Activated CD4-positive, alpha-beta T cell treated with anti-CD3 and anti-CD28 coated beads, Interleukin-2, amount 50 U/mL, for 48 hours (primary cell): ENCODE measurements at places on chromosomes 12 and 14.

GRCh38 chr12:76080017-76080728 is 4.3 kb downstream of the NAP1L1 start:
- DNase-seq = no peak

DNA sequence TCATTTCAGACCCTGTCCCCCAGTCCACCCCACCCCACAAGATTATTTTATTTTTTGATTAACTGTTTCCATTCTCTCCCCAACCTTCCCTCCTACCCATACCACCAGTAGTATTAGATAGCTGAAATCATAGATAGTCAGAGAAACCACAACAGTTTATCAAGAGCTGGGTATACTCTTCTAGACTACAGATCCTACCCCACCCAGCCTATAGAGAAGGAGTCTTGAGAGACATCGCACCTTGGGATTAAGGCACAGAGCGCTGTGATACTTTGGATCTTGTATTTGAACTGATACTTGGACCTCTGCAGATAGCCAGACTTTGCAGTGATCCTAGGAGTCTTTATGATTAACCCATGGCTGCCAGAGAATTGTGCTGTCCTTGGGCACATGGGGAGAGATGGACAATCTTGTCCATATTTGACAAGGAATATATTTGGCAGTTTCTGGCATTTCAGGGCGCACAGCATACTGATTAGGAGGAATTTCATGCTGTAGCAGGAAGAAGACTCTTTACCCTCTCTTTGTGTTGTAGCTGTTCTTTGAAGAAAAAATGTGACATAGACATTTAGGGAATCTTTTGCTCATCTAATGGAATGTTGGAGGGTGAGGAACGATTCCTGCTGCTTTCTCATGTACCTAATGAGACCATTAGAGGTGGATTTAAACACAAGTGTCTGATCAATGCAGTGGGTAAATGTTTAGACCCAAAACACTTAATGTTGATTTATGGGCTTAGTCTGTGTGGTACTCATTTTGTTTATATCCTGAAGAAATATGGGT is 982 bp downstream of the RBMS2 start:
- DNase-seq = no peak

DNA sequence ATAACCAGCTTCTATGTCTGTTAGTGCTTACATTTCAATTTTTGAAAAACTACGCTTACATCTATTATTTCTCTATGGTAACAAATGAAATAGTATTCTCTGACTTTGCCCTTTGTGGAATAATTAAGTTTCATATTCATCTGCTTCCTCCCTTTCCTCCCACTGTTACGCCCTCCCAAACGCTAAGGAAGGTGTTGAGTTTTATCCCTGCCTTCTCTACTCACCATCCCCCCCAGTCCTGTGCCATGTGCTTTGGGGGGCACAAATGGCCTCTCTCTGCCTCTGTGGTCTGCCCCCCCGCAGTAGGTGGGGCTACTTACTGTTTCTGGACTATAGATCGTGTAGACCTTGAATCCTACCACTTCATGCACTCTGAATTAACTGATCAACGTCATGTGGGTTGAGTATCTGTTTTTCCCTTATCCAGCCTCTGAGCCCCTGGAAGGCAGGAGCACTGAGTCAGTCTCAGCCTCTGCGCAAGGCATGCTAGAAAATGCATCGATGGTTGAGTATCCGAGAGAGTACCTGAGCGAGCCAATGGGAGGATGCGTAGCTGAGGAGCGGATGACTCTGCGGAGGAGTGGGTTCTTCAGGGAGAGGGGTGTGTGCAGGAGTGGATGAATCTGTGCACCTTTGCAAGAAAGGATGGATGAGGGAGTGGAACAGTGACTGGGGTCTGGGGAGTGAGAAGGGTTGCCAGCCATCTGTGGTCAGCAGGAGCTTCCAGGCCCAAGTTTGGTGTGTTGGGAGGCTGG is 114.5 kb upstream of the RTL1 start:
- no peak for DNase-seq

- DNase-seq = no peak
Observed at GRCh38 chr12:48767047-48767446, 21.8 kb downstream of the ADCY6 start.

DNA sequence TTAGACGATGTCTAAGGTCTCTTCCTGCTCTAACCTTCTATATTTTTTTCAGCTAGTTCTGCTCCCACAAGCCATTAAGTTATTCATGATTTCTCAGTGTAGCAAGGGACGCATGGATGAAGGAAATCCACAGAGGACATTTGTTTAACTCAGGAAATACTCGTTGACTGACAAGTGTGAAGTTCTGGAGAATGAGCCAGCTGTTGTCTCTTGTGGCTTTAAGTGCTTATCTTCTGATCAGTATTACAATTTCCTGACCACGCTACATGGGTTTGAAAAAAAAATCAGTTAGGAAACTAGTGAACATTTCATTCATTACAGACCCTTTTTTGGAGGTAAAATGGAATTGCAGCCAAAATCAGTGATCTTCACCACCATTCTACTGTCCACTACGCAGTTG is 53.1 kb downstream of the GUCY2C start:
- no peak for DNase-seq

DNA sequence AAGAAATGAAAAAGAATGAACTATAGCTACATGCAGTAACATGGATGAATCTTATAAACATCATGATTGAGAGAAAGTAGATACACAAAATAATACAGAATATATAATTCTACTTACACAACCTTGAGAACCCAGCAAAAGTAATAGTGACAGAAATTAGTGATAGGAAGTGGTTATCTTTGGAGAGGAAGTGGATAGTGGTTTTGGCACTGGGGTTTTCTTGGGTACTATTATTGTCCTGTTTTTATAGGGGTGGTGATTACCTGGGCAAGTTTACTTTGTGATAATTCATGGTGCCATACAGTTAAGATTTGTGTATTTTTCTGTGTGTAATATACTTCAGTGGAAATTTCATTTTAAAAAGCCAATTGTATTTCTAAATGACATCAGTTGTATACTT is 352.7 kb downstream of the AEBP2 start:
- no peak for DNase-seq

DNA sequence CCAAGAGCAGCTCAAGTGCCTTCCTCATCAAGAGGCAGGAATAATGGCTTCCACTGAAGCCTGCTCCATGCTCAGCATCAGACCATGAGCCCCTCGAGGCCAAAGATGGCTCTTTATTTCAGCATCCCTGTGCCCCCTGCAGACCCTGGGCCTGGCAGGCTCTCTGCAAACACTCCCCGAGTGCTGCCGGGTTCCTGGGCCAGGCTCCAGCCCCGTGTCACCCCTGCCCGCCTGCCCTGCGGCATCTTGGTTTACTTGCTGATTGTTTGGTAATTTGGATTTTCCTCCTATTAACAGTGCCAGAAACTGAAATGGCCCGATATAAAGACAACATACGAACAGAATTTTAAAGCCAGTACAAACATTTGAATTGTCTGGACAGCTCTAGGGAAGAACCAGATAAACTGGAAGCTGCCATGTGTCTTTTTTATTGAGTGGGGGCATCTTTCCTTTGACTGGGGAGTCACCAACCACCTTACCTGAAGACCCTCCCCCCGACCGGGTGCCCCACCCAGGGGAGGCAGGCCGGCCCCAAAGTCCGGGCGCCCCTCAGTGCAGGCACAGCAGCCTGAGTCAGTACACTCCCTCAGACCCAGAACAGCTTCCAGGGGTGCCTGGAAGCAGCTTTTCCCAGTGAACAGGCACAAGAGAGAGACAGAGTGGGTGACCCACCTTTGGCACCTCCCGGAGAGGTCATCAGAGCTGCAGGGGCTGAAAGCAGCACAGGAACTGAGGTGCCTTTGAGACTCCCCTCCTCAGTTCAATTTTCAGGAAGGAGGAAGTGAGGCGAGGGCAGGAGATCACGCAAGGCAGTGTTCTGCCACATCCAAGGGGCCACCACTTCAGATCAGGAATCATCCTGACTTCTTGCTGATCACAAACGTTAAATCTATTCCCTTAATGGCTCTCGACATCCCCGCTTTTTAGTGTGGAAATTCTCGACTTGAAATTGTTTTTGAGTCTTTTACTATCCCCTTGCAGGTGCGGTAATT is 30.6 kb downstream of the ITPK1 start:
- no peak for DNase-seq

DNA sequence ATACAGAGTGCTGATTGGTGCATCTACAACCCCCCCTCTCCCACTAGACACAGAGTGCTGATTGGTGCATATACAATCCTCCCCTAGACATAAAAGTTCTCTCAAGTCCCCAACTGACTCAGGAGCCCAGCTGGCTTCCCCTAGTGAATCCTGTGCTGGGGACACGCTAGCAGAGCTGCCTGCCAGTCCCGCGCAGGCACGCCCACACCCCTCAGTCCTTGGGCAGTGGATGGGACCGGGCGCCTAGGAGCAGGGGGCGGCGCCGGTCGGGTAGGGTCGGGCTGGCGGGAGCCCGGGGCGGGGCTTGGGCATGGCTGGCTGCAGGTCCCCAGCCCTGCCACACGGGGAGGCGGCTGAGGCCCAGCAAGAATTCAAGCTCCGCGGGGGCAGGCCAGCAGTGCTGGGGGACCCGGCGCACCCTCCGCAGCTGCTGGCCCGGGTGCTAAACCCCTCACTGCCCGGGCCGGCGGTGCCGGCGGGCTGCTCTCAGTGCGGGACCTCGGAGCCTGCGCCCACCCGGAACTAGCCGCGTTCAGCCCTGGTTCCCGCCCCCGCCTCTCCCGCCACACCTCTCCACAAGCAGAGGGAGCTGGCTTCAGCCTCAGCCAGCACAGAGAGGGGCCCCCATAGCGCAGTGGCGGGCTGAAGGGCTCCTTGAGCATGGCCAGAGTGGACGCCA is 64.3 kb upstream of the DDHD1 start:
- DNase-seq = peak; percentile 84

GRCh38 chr14:51039252-51039651 is 55.7 kb downstream of the TRIM9 start:
- no peak for DNase-seq

GRCh38 chr14:35213869-35214387 is 78.3 kb upstream of the PSMA6 start:
- no peak for DNase-seq

DNA sequence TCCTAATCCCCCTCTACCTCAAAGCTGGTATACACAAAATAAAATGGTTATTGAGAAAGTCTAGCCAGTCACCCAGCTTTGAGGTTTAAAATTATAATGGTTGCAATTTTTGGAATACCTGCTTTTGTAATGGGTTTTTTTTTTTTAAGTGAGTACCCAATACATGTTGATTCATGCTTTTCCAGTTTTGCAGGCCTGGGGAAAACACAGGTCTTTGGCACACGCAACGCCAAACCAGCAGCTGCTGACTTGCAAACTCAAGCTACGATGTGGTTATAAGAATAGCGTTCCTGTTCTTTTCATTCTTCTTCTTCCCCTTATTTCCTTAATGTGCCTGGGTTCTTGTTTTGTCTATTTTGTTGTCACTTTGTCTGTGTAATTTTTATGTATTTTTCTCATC is 233.0 kb downstream of the EGLN3 start:
- DNase-seq = no peak

- DNase-seq = no peak
Observed at GRCh38 chr12:52407918-52408317, 1.8 kb upstream of the KRT82 start.

- DNase-seq = no peak
Observed at GRCh38 chr14:78282437-78282836, 112.3 kb downstream of the NRXN3 start.

DNA sequence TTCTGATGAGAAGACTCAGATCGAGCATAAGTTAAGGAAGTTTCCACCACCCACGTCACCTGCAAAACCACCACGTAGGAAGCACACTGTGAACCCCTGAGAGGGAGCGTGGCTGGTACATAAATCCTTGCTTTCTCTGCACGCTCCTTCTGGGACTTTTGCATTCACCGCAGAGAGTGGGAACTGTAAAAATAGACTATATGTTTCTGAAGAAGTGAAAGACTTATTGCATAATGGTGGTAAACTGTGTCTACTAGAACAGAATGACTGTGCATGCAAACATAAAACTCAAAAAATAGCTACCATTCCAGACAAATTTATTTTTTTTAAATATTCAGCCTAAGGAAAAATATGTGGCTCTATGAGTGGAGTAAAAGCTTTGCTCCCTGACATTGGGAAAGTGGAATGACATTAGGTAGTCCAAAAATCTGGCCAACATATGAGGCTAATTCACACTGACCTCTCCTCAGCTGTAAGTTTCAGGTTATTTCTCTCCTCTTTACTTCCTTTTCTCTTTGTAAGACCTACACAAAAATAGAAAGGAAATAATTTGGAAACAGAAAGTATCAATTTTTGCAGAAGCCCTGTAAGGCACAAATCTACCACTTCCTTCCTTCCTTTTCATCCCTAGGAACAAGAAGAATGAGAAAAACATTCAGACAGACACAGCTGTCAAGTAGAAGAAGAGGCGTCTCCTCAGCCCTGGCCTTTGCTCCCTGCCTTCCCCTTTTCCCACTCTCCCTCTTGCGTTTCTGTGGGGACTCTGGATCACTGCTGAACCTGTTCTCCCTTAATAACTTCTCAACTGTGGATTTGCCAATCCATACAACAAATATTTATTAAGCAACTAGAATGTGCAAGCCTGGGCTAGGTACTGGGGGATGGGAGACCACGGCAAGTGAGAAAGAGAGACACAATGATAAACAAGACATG is 264.3 kb upstream of the FOXN3 start:
- DNase-seq = peak; percentile 68

DNA sequence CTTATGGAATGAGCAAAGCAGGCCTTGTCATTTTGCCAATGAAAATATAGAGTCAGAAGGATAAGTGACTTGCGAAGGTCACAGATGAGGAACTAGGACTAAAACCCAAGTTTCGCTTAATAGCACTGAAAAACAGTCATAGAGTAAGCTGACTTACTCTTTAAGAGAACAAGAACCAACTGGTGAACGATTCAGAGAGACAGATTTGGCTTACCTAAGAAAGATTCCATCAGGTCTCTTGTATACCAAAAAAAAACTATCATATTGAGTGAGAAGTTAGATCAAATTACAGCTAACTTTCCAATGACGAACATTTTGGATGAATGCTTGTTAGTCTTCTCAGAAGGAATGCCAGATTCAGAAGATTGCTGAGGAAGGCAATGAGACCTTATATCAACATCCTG is 74.2 kb downstream of the ZFC3H1 start:
- DNase-seq = no peak

DNA sequence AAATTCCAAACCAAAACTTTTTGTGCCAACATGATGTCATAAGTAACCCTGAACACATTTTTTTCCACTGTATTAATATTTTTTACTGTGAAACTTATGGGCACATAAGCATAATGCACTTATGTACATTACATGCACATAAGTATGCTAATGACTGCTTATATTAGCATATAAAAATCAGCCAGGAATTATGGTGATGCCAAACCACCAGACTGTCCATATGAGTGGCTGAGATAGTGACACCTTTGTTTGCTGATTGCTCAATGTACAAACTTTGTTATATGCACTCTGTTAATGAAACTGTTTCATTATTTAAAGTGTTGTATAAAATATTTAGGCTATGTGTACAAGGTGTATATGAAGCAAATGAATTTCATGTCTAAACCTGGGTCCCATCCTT is 32.3 kb downstream of the USP44 start:
- no peak for DNase-seq

GRCh38 chr12:50066402-50066801 is 9.0 kb downstream of the ASIC1 start:
- no peak for DNase-seq
